Right lung (tissue), 10 donors: ENCODE measurements at places on chromosomes 12 and 14.

DNA sequence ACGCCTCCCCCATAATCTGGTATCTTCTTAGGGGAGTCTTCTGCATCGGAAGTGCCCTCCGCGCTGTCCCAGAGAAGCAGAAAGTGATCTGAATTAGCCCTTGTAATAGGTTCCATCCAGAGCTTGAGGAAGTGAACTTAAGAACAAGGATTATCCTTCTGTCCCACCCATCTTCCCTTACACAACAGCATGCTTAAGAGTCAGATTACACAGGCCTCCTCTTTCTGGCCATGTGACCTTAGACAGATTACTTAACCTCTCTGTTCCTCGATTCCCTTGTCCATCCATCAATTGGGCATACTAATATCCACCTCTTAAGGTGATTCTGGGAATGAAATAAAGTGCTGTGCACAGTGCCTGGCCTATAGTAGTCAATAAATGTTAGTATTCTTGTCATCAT is 11.4 kb downstream of the CABP1 start:
- no peak for DNase-seq

DNA sequence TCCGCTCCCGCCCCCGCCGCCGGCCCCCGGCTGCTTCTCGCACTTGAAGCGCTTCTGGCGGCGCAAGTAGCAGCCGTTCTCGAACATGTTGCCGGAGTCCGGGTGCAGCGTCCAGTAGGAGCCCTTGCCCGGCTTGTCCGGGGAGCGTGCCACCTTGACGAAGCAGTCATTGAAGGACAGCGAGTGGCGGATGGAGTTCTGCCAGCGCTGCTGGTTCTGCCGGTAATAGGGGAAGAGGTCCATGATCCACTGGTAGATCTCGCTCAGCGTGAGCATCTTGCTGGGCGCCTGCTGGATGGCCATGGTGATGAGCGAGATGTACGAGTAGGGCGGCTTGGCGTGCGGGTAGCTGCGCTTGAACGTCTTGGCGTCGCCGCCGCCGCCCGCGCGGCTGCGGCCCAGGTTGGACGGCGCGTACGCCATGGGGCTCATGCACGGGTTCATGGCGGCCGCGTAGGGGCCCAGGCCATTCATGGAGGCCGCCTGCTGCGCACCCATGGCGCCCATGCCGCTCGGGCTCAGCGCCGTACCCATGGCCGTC is 3.0 kb downstream of the FOXA1 start:
- DNase-seq = peak; percentile 22

DNA sequence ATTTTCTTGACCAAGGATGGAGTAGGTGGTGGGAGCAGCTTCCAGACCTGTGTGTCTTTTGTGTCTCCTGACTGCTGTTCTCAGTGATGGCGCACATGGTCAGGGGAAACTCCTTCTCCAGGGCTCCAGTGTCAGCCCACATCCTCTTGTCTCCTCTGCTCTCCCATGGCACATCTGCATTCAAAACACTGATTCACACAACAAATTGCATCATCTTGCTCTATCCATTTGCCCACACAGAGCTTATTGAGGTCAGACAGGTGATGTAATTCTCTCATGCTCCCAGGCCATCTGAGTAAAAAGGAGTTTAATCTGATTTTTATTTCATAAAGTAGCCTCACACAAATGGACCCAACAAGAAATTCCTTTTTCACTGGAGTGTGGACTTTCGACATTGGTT is 21.8 kb upstream of the TMEM132C start:
- no peak for DNase-seq

GRCh38 chr12:107788281-107788680 is 13.8 kb downstream of the ASCL4 start:
- DNase-seq = no peak

DNA sequence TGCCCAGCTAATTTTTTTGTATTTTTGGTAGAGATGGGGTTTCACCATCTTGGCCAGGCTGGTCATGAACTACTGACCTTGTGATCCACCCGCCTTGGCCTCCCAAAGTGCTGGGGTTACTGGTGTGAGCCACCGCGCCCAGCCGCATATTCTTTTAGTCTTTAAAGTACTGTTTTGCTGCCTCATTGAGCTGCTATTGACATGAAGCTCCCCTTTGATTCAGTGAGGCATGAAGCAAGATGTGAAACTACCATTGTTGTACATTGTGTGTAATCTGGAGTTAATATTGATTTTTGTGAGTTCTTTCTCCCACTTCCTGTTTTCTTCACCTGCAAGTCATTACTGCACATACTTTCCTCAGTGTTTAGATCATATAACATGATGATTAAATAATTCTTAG is 80.8 kb downstream of the MNAT1 start:
- DNase-seq = no peak

DNA sequence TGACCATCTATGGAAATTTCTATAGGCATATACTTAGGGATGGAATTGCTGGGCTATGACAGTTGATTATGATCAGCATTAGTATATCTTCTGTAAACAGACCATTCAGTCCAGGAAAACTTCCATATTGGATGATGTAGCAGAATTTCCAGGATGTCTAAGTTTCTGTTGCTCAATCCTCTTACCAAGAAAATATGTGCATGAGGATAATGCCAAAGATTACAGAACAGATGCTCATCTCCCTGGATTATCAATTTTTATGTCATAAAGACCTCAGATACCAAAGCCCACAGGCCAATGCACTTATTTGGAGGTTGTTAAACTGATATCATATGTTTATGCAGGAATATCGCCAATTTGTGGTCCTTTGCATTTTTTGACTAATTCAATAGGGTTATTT is 354.4 kb upstream of the FLRT2 start:
- no peak for DNase-seq

- DNase-seq = no peak
Measured at GRCh38 chr14:24253936-24254335, 9.0 kb downstream of the TGM1 start.

- DNase-seq = no peak
Measured at GRCh38 chr14:93263416-93263815, 56.4 kb downstream of the UBR7 start.

- no peak for DNase-seq
Measured at GRCh38 chr14:91230397-91231035, 14.0 kb downstream of the GPR68 start.

DNA sequence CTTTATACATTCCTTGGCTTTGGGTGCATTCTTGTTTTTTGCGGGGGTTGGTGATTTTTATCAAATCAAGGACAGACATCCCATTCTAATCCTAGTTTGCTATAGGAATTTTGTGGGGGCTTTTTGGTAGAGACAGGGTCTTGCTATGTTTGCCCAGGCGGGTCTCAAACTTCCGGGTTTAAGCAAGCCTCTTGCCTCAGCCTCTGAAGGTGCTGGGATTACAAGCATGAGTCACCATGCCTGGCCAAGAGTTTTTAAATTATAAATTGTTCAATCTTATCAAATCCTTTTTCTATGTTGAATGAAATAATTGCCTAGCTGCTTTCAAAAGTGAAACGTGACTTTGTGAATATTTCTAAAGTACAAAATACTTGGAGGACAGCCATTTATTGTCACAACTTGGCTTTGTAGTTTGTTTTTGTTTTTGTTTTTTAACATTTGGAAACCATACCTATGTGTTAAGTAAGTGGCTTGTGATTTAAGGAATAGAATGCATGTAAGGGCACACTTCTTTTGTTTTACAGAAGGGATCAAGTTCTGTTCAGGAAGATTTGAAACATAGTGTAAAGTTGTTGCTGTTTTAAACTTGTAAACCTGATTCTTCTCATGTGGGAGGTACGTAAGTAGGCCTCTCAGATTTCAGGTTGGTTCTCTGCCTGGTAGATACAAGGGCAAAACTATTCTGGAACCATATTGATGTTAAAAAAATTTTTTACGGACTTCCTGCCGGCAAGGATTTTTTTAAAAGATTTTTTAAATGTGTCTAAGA is 13.4 kb downstream of the MARK3 start:
- no peak for DNase-seq
